ENCODE measurements at places on chromosomes 13 and 19.

GRCh38 chr13:45752510-45752909, 50.4 kb downstream of the CBY2 start:
- DNase-seq, result no peak

GRCh38 chr19:32824191-32824751, 45.3 kb downstream of the SLC7A9 start:
- DNase-seq, result no peak

DNA sequence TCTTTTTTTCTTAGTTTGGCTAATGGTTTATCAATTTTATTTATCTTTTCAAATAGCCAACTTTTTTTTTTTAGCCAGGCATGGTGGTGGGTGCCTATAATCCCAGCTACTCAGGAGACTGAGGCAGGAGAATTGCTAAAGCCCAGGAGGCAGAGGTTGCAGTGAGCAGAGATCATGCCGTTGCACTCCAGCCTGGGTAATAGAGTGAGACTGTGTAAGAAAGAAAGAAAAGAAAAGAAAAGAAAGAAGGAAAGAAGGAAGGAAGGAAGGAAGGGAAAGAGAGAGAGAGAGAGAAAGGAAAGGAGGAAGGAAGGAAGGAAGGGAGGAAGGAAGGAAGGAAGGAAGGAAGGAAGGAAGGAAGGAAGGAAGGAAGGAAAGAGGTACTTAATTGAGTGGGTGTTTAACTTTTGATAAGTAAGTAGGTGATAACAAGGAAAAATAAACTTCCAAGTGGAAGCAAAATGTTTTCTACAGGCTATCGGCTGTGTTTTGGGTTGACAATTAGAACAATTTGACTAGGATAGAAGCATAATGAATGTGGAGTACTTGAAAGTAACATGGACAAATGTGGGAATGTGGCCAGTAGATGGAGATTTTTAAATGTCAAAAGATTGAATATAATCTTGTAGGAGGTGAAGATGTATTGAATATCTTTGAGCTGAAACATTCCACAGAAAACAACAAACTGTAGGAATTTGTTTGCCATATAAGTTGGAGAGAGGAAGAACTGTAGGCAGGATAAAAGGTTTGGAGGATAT, 62.8 kb upstream of the MYO16 start:
- no peak for DNase-seq

- no peak for DNase-seq
Measured at GRCh38 chr13:113465300-113465699, 12.0 kb upstream of the ADPRHL1 start.

GRCh38 chr19:51417107-51417809, at the start of gene SIGLEC10:
Gene SIGLEC10 (minus strand): TSS chr19:51417642. CDS start chr19:51417581, 61 bp downstream.
- no peak for DNase-seq

DNA sequence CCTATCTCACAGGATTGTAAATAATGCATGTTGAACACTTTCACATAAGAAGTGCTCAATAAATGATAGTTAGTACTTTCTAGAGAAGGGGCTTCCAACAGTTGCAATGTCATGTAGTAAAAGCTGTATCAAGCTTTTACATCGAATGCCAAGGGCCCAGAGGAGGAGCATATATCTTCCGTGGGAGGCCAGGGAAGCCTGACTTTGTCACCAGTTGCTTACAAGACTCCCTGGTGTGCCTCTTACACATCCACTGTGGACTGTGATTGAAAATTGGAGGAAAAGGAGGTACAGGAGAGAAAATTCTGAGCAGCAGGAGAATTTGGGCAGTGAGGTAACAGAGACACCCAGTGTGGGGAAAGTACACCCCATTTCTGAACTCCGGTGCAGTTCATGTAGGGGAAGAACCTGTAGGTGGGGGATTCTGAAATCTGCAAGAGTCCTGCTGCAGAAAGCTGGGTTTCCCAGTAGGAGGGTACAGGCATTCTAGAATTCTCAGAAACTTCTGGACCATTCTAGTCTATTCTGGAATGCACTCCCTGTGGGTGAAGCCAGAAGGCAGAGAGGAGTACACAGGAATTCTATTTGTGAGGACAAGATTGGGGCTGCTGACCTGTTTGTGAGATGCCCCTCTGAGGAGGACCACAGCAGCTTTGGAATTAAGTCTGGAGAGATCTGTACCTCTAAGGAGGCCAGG, 54.0 kb downstream of the ALOX5AP start:
- DNase-seq, result no peak

- DNase-seq, result peak; percentile 39
Measured at GRCh38 chr19:4454747-4455718, 2.6 kb downstream of the UBXN6 start.

DNA sequence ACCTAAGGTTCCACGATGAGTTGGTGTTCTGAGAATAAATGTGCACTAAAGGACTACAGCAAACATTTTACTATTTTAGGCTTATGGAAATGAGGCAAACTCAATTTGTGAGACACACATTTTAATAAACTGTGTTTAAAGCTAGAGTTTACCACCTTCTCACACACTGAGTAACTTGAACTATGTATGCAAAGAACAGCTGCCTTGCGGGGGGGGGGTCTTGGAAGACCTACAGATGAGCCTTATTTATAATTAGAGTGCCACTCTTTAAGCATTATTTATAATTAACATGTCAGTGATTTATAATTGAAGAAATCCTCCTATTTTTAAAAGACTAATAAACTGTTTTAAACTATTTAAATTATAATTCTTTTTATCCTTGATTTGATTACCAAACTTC, 300.4 kb downstream of the DLEU7 start:
- DNase-seq, result no peak

DNA sequence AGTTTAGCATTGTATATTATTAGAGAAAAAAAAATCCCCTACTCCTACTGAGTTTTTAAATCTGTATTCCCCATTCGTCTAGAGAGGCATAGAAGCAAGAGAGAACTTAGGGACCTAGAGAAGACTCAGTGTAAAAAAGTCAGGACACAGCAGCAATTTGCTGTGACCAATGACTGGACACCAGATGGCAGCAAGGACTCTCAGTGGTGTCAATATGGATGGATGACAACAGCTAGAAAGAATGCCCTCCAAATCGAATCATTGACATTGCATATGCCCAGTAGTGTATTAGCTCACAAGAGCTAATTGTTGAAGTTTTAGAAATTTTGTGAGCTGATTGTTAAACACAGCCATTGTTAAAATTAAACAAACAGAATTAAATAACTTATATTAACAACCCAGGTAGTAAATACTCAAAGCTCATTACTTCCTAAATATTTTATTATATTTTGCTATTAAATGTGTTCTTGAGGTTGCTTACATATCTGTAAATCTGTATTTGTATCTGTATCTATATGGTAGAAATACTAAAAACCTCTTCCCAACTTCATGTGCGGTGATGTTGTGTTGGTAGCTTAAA, 43.9 kb downstream of the SIAH3 start:
- DNase-seq, result peak; percentile 44

- no peak for DNase-seq
Measured at GRCh38 chr13:112849500-112849899, 119.5 kb upstream of the MCF2L start.

DNA sequence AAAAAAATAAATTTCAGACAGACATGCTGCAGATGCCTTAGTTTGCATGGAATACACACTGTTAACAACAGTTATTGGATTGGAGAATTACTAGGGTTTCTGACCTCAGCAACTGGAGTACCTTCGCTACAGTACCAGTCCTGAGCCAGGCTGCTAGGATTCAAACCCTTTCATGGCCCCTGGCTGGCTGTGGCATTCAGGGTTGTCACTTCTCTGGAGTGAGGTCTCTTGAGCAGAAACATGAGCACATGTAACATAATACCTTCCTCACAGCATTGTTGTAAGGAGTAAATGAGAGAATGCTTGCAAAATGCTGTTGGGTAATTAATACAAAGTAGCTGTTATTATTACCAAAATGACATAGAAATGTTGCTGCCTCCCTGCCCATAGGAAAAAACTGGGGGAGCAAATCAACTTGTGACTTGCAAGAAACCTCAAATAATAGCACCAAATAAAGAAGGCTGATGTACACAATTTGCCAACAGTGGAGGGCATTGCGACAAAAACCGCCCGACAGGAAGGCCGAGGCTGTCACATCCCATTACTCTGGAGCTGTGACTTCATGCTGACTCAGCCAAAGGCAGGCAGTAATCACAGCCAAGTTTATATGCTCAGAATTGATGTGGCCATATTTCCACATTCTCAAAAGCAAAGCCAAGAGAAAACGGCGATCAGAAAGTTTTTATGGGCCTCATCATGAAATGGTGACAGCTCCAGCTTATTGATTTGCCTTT, 100.4 kb downstream of the RFC3 start:
- peak; percentile 71 for DNase-seq

GRCh38 chr13:64709079-64709478, 2521.1 kb downstream of the PCDH9 start:
- no peak for DNase-seq

- DNase-seq, result no peak
Measured at GRCh38 chr19:51750400-51751094, 1.1 kb downstream of the FPR1 start.

DNA sequence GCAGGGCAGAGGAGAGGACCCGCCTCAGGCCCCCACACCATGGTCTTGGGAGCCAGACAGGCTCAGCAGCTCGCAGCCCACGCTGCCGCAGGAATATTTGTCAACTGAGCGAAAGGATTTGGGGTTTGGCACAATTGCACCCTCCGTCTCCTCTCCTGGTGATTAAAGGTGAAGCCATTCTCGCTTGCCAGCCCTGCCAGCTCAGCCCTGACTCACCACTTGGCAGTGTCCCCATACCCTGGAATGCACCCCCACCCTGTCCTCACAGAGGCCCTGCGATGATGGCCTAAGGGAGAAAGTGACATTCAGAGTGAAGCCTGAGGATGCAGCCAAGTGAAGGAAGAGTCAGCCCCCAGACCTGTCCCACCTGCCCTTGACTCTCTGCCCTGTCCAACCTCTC, 18.8 kb downstream of the CYTH2 start:
- no peak for DNase-seq

GRCh38 chr13:74623761-74624160, 489.6 kb upstream of the KLF12 start:
- no peak for DNase-seq

DNA sequence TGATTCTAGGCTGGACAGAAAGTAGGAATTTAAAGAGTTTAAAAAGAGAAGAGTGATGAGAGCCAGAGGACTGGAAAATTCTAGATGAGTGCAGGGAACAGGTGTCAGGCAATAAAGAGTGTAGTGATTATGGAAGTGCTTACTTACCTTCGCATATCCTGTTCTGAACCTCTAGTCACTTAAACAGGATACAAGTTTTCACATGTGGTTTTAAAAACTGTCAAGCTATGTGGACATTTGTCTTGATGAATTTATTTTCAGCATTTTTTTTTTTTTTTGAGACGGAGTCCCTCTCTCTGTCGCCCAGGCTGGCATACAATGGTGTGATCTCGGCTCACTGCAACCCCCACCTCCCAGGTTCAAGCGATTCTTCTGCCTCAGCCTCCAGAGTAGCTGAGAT, 34.3 kb upstream of the IL17D start:
- no peak for DNase-seq

DNA sequence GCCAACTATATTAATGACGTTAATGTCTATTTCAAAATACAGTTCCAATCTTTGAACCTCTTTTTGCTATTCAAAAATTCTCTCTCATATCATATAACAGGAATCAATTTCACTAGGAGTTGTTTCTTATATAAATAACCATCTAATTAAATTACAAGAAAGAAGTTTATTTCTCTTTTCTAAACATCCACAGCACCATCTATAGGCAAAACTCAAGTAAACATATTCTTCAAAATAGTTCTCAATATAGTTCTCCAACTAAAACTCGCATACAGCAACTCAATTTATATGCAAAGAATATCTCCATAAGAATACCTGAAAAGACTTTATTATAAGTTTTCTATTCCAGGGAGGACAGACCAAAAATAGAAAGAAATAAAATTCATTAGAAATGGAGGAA, 65.6 kb downstream of the RBM26 start:
- no peak for DNase-seq

GRCh38 chr13:107124129-107124718, 556.3 kb upstream of the ARGLU1 start:
- no peak for DNase-seq

- peak; percentile 67 for DNase-seq
Measured at GRCh38 chr19:44753932-44754749, 5.6 kb downstream of the BCL3 start.

DNA sequence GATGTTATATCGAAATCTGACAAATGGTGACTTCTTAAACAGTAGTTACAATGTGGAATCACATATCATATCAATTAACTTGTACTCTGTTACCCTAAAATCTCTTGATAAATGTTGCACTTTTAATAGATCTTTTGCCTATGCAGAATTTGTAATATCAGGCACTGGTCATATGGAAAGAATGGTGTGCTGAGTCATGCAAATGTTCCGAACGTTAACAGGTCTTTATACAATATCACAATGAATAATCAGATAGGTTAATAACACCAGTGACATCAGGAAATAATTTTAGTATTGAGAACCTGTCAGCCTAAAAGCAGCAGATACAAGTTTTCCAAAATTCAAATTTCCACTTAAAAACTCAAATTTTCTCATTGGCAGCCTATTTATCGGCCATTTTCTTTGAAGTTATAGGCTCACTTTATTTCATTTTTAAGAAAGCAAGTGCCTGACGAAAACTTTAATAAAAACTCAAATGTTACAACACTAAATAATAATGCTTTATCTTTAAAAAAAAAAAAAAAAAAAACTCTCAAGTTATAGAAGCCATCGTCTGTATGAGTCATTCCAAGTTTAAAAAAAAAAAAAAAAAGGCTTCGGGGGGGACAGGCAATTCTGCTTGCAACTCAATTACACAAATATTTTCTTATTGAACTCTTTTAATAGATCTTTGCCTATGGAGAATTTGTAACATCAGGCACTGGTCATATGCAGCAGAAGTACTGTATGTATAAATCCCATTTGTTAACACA, 180.9 kb downstream of the DIAPH3 start:
- DNase-seq, result peak; percentile 25

DNA sequence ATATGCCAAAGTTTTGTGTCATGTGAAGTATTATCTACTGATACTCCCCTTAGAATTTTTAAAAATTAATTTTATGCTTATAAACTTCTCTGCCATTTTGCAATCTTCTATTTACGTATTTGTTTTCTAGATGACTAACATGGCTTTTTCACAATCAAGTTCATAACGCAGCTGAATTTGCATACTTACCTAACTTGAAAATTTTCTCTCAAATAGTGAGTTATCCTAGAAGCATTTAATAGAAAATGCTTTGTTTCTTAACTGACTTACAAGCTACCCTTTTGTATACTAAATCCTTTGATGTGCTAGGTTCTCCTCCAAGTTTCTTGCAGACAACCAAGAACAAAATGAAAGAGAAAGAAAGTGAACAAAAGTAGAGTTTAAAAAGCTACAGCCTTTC, 683.5 kb downstream of the LIG4 start:
- no peak for DNase-seq

Measured in brain microvascular endothelial cell (primary cell).